ENCODE measurements at places on chromosomes 7 and 10.

DNA sequence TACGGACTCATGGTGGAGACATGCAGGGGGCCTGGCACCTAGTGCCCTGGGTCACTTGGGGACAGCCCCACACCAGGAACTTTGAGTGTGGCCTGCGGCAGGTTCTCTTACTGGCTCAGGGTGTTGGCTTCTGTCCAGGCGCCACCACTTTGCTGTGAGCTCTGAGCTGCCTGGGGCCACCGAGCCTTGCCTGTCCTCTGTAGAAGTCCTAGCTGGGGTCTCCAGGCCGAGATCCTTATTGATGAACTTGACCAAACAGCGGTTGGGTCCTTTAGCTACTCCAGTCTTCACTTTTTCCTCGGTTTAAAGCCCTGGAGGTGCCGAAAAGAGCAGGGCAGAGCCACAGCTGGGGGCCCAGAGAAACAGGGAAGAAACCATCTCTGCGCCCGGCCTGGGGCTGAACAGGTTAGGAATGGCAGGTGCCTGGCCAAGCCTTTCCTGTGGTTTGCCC, 41.3 kb downstream of the ZNF467 start:
- no peak for DNase-seq

GRCh38 chr10:78065611-78066010, 31.9 kb downstream of the RPS24 start:
- DNase-seq: no peak

- DNase-seq: no peak
Observed at GRCh38 chr10:59971915-59972314, 65.6 kb upstream of the CCDC6 start.

GRCh38 chr10:9339716-9340115, 1285.2 kb downstream of the GATA3 start:
- DNase-seq: no peak

All from stimulated activated CD4-positive, alpha-beta T cell treated with anti-CD3 and anti-CD28 coated beads, TNF-alpha, amount 100 ng/mL, for 1 hour (primary cell).